ENCODE measurements at places on chromosomes 5 and 9.

DNA sequence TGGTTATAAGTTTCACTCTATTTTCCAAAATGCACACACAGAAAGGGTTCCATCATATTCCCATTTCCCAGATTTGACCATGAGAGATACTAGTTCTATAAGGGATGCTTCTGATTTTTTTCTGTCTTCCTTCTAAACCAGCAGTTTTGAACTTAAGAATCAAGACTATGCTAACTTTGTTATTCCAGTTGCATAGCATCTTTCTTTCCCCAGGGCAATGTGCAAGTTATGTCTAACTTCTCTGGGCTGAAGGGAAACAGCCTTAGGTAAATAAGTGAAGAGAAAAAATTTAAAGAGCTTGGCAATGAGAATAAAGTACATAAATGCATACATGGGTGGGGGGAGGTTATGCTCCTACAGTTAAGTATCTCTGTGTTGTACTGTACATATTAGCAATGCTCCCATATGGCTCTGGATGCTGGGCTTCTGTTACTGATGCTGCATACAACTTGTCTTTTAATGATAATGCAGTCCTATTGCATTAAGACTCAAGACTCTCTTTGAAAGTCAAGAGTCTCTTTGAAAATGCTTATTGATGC, 125.8 kb upstream of the SLC12A2 start:
- DNase-seq: peak; percentile 1

- no peak for DNase-seq
Observed at GRCh38 chr5:113804943-113805342, 291.4 kb downstream of the YTHDC2 start.

GRCh38 chr9:133534346-133535291, at the start of gene ADAMTSL2:
Gene ADAMTSL2 (plus strand): TSS chr9:133534704. CDS start chr9:133536713, 2,009 bp downstream.
- peak; percentile 82 for DNase-seq

DNA sequence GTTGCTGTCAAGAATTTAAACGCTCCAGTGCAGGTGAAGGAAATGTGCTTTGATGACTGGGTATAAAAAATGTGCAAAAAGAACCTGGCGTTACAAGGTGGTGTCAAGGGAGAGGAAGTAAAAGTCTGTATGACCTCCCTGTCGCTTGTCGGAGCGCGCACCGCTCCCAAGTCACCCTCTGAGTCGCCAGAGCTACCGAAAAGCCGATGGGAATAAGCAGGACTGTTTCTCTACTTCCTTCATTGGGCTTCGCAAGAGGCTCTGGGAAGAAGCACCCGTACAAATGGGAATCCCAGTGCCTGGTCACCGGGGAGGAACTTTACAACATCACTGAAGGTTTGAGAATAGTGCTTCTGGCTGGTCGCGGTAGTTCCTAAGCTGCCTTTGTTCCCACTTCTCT, 1.3 kb upstream of the DMRT2 start:
- DNase-seq: no peak

- DNase-seq: peak; percentile 2
Observed at GRCh38 chr5:61491861-61492260, 159.8 kb downstream of the ZSWIM6 start.

GRCh38 chr9:109792951-109793546, 13.1 kb downstream of the PALM2AKAP2 start:
- DNase-seq: no peak
